ENCODE measurements at places on chromosomes 12 and 14.

DNA sequence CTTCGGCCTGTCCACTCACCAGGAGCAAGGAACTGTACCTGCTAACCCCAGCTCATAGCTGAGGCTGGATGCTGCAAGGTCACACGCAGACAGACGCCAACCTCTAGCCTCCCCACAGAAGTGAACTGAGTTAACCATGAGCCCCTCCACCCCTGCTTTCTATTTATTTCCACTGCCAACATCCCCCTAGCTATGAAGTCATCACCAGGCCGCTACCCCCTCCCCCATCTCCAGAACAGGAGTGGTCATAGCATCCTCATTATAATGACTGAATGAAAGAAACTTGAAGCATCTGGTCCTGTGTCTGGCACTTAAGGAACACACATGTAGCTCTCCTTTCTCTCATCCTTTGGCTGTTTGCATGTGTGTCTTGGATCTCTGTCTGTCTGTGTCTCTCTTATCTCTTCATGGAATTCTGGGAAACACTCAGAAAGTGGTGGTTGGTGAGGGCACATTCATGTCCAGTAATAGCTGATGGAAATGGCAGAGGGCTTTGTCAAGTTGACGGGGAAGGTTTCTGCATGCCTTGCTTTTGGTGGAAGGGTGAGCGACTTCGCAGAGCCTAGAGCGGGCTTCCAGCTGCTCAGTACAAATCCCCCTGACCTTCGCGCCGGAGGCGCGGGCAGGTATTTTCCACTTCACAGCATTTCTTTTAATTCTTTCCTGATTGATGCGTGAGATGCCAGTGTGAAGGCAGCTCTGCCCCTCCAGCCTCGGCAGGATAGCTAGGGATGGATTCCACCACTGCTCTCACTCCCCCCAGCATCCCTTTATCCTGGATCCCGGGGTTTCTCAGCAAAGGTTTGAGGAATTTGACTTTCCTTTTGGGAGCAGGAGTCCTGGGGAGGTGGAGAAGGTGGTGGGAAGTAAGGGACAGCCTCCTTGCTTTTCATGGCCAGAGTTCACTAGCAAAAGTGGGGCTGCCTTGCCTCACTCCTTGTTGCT is 198.2 kb downstream of the CHST11 start:
- DNase-seq: no peak

GRCh38 chr14:77589099-77589498 is 27.3 kb downstream of the SPTLC2 start:
- DNase-seq: no peak

- DNase-seq: no peak
Observed at GRCh38 chr14:60840313-60840712, 105.8 kb downstream of the MNAT1 start.

GRCh38 chr12:1716215-1716862 is 25.5 kb downstream of the ADIPOR2 start:
- DNase-seq: no peak

GRCh38 chr14:100543471-100544455 is 43.5 kb downstream of the BEGAIN start:
- no peak for DNase-seq

- no peak for DNase-seq
Observed at GRCh38 chr12:92625639-92626310, 77.0 kb upstream of the PLEKHG7 start.

DNA sequence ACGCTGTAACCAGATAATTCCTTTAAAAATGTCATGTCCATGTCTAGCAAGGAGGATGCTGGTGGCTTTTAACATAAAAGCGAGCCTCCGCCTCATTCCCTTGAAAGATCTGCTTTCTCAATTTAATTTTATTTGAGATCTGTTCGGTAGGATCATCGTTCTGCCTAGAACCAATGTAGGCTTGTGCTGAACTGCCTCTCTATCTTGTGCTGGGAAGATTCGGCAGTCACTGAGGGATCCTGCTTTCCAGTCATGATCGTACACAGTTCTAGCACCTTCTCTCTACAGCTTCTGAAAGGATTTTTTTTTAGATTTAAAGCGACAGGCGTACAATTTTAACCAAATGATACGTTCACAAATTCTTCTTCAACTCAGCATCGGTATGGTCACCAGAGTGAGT is 54.3 kb downstream of the PEBP1 start:
- DNase-seq: no peak

GRCh38 chr12:124441443-124442194 is 125.8 kb downstream of the NCOR2 start:
- no peak for DNase-seq

GRCh38 chr12:130686511-130686991 is 29.5 kb downstream of the RIMBP2 start:
- no peak for DNase-seq

DNA sequence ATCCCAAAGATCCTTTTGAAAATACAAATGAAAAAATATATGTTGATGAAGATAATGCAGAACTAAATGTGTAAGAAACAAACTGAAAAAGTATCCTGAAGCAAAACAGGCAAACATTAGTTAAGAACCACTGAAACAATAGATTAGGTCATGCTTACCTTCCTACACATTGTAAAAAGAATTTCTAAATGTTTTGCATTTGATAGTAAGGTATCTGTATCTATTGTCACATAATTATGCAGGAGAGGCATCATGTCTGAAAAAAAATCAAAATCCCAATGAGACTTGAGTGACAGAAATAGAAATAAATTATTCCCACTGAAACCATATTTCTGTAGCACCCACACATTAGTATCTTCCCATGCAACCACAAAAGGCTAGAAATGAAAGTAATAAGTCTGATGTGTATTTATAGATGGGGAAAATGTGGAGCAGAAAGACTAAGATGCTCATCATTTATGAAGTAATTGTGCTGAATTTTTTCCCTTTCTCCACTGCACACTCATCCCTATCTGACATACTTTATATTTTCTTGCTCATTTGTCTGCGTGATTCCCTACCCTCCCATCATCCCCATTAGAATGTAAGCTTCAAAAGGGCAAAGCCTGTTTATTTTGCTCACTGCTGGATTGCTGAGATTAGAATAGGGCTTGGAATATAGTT is 43.5 kb downstream of the IPO8 start:
- no peak for DNase-seq

DNA sequence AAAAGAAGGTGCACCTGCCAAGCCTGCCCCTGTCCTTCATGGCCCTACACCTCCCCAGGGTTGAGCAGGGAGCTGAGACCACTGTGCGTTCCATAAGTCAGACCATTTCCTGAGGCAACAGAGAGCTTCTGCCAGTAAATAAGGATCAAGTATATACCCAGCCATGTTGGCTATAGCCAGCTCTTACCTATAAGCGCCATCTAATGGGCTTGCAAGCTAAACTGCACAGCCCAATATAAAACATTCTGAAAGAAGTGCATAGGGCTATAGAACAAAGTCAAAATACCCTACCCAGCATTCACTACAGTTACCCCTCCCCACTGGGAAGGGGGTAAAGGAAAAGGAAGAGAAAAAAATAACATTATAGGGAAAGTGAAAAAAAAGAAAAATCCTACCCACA is 59.3 kb upstream of the SCAF11 start:
- no peak for DNase-seq

- no peak for DNase-seq
Observed at GRCh38 chr12:58341791-58342190, 400.4 kb downstream of the ATP23 start.

DNA sequence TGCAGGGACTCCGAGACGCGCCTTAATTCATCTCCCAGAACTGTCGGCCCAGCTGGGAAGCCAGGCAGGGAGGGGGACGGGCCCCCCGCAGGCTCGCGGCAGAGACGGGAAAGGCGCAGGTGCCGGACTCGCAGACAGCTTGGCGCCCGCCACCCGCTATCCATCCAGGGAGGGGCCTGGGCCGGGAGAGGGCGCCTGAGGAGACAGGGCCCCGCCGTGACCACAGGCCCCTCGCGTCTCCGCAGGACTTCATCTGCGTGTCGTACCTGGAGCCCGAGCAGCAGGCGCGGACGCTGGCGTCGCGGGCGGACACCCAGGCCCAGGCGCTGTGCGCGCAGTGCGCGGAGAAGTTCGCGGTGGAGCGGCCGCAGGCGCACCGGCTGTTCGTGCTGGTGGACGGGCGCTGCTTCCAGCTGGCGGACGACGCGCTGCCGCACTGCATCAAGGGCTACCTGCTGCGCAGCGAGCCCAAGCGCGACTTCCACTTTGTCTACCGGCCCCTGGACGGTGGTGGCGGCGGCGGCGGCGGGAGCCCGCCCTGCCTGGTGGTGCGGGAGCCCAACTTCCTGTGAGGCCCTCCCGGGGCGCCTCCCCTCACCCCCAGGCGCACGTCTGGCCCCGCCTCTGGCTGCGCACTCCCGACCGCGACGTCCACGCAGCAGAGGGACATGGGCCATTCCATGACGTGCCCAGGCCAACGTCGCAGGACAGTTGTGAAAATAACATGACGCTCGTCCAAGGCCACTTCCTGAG is 60.6 kb downstream of the LGMN start:
- no peak for DNase-seq

DNA sequence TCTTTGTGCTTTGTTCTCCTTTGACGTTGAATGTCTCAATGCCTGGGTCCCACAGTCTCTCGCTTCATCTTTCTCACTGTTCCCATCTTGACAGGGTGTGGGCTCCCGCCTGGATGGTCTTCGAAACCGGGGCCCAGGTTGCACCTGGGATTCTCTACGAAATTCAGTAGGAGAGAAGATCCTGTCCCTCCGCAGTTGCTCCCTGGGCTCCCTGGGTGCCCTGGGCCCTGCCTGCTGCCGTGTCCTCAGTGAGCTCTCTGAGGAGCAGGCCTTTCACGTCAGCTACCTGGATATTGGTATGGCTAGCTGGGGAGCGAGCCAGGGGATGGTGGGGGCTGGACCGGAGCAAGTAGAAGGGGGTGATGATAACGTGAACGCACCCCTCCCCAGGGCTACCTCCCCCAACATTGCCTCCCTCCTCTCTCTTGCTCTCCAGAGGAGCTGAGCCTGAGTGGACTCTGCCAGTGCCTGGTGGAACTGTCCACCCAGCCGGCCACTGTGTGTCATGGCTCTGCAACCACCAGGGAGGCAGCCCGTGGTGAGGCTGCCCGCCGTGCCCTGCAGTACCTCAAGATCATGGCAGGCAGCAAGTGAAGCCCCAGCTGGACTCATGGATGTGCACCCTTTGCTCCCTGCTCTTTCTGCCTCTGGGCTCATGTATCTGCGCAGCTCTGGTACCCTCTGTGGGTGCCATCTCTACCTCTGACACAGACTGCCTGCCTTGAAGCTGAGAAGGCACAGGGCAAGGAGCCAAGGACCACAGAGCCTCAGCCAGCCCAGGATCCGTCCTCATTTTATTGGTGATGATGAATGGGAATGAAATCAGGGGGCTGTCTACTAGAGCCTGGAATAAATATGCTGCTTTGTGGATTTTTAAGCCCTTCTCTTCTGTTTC is 1.5 kb downstream of the NPFF start:
- no peak for DNase-seq

DNA sequence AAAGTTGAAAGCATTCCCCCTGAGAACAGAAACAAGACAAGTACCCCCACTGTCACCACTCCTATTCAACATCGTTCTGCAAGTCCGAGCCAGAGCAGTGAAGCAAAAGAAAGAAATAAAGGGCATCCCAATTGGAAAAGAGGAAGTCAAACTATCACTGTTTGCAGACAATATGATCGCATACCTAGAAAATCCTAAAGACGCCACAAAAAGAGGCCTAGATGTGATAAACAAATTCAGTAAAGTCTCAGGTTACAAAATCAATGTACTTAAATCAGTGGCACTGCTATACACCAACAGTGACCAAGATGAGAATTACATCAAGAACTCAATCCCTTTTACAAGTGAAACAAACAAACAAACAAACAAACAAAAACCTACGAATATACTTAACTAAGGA is 87.7 kb upstream of the COCH start:
- DNase-seq: no peak

DNA sequence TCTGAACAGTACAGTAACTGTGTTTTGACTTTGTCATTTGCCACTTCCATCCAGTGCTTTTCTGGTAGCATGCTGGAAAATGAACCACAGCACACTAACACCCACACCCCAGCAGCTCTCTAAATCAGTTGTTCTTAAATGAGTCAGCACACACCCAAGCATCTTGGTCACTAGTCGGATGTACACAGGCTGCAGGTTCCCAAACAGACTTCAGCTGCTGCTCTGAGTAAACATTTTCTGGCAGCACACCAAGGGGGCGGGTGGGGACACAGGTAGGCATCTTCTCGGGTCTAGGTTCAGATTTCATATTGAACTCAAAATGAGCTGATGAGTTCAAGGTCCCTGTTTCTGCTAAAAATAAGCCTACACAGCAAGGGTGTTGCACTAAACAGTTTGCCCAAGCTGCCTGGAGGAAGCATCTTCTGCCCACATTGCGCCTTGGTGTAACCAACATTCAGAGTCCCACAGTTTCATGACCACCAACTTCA is 39.8 kb downstream of the IFNG start:
- DNase-seq: peak; percentile 77

DNA sequence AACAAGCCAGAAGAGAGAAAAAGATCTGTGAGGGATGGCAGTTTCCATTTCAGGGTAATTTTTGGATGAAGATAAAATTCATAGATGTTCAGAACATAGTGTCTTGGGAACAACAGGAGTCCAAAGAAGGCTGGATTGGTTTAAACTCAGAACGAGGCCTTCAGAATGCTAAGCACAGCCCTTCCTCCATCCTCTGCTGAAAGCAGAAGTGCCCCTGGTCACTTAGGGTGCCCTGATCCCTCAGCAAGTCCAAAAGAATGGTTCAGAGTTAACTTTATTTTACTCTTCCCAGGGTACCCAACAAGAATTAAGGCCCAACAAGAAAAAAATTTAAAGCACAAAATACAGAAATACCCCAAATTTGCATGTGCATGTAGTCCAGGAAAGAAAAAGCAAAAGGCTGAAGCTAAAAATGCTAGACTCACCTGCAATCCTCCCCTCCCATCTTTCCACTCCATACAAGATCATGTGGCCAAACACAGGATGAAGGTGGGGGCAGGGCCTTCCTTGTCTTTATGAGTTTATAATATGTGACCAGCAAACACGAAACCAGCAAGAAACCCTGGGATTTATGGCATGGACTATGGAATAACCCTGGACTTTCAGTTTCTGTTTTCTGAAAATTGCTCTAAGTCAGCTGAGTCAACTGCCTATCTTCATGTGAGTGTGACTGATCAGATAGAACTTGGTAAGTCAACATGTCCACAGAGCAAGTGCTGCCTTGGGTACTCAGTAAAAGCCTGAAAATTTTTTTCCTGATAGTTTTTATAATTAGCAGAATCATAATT is 21.2 kb downstream of the MAX start:
- DNase-seq: no peak

- no peak for DNase-seq
Observed at GRCh38 chr14:54503486-54503885, 6.2 kb upstream of the CGRRF1 start.

DNA sequence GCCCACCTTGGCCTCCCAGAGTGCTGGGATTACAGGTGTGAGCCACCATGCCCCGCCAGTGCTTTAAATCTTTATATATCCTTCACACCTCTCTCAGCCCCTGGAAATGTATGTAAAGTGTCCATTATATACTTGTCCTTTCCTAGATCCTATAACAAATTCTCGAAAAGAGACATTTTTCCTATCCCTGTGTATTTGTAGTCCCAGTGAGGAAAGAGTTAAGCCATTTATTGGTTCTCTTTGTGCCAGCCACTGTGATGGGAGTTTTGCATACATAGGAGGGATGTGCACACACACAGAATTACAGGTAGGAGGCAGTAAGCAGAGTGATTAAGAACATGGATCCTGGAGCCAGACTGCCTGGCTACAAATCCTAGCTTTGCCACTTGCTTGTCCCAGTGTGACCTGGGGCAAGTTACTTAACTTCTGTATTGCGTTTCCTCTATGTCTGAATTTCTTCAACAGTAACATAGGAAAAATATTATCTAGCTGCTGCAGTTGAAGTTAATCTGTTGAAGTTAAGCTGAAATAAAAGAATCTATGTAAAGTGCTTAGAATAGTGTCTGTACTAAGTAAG is 2.1 kb upstream of the RABGGTA start:
- no peak for DNase-seq

Data from activated naive CD4-positive, alpha-beta T cell treated with Interleukin-2 at 50 U/mL for 16 hours (primary cell).